ENCODE measurements at places on chromosomes 11 and 22.

- no peak for DNase-seq
Measured at GRCh38 chr11:30608534-30608933, 22.4 kb upstream of the MPPED2 start.

DNA sequence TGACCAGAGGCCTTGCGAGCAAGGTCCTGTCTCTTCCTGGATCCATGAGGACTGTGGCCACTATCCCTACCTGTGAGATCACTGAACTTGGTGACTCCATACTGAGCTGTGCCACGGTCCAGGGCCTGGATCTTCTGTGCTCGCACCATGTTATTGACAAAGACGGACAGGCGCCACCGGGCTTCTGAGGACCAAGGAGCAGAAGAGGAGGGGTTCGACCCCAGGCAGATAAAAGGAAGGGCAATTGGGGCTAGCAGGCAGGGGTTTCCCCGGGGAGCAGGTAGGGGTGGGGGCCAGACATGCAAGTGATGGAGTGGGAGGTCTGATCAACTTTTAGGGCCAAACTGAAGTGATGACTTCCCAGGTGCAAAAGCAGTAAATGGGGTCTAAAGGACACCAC lies 2.2 kb downstream of the CTSF start:
- DNase-seq: no peak

- no peak for DNase-seq
Measured at GRCh38 chr22:24051568-24051967, 40.5 kb downstream of the CABIN1 start.

DNA sequence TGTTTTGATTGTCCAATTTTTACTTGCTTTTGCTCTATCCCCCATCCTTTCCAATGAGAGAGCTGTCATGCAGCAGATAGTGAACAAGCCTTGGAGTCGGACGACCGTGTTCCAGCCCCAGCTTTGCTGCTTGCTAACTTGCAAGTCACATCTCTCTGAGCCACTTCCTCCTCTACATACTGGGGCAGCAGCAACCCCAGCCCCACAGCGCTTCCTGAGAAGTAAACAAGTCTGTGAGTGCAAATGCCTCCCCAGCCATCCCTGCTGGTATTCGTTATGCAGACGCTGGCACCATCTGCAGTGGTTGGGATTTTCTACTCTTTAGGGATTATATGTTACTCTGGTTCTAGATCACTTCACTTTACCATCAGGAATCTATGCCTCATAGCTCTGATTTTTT lies 35.0 kb downstream of the TPBGL start:
- DNase-seq: peak; percentile 73

- DNase-seq: peak; percentile 83
Measured at GRCh38 chr11:120334894-120335462, 1.2 kb upstream of the ARHGEF12 start.

DNA sequence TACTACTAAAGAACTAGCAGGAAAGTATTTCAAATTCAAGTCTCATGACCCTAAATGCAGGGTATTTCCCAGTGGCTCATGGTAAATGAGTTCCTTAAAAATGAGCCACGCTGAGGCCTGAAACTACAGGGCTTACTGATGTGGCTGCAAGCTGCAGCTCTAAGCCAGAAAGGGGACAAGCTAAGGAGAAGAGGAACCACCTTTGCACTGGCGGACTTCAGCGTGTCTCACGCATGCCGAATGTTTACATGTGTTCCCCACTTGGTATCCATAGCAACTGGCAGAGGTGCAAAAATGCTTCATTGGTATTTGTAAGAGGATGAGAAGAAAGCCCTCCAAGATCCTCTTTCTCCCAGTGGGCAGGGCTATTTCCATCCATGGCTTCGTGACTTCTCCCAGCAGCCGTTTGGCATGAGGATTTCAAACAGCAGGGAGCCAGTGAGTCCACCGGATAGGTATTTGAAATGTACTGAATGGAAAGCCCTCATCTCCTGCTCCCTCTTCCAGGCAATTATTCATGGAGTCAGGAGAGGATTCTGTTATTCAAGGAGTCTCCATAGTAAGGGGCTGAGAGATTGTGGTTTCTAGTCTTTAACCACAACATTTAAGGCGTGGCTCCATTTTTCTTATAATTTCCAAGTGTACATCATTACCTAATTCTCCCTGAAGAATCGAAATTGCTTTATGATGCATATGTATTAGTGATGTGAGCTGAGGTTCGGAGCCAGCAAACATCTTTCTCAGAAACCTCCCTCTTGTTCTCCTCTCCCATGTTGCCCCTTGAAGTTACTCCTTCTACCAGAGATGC lies 55.3 kb upstream of the CD44 start:
- DNase-seq: peak; percentile 98

- DNase-seq: peak; percentile 65
Measured at GRCh38 chr11:35852056-35852455, 91.8 kb upstream of the LDLRAD3 start.

DNA sequence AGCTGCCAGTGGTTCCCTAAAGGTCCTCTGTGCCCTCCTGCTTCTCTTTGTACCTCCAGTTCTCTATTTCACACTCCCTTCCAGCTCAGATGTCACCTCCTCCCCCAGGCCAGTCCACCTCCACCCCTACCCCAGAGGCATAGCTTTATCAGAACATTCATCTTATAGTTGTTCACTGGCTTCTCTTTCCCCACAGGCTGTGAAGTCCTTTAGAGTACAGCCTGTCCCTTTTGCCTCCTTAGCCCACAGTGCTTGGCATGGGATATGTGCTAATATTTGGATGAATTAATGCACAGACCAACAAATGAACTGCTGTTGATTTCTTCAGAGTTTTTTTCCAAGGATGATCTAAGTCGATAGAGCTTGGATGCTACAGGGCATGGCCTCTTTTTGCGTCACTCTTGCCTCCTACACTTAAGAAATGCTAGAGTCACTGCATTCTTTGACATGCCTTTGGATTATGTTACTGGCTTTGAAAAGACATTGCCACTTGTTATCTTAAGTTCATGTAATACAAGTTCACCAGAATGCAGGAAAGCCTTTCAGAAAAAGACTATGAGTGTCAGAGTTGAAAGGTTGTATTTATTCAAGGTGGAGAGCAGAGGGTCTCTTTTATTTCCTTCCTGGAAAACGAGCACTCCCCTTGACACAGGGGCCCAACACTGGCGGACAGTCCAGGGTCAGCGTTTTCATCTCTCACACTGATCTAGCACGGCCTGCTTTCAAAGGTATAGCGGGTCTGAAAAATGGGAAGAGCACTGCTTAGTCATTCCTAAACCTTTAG lies 75.7 kb downstream of the PISD start:
- DNase-seq: peak; percentile 56

GRCh38 chr11:66720223-66720898 lies 8.7 kb downstream of the SPTBN2 start:
- peak; percentile 86 for DNase-seq

DNA sequence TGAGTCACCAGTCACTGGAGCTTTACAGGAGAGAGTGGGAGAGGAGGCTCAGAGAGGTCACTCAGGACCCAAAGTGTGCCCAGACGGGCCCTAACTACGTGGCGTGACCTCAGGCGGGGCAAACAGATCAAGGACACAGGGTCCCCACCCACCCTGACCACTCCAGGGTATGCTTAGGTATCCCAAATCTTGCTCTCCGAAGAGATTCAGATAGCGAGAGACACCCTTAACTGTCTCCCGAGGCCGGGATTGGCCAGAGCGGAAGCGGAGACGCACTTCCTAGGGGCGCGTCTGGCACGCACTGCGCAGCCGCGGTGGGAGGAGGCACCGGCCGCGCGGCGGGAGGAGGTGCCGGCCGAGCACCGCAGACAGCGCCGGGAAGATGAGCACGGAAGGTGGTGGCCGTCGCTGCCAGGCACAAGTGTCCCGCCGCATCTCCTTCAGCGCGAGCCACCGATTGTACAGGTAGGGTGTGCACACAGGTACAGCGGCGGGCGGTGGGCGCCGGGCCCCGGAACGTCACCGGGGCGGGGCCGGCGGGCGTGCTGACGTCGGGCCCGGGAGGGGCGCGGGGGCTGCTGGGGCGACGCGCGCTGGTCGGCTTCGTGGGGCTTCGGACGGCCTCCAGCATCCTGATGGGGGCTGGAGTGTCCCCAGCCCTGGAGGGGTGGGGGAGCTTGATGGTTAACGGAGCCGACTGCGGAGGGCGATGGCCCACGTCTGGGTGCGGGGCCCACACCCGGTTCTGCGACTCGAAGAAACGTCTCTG lies at the start of gene PTS:
Gene PTS (plus strand): TSS at position 367 of the 769 bp plus-strand sequence. CDS start 16 bp downstream, at position 383.
- peak; percentile 96 for DNase-seq

GRCh38 chr11:9277176-9277575 lies 12.0 kb upstream of the DENND5A start:
- no peak for DNase-seq

GRCh38 chr22:38649841-38650522 lies 6.2 kb downstream of the FAM227A start:
- DNase-seq: no peak

DNA sequence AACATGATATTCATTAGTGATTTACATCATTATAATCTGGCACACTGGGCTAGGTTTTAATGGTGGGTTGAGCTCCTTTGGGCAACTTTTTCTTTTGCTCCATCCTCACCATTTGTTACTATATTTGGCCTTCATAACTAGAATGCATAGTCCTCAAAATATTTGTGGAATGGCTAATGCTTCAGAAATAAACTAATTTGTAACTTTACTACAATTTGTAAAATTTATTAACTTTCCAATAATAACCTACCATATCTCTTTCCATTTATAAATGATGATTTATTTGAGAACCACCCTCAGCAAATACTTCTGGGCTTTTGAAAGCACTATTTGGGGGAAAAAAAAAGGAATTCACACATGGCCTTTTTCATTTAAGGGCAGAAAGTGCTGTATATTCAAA lies 79.7 kb downstream of the LARGE2 start:
- no peak for DNase-seq

GRCh38 chr11:73156686-73157085 lies 14.6 kb upstream of the FCHSD2 start:
- no peak for DNase-seq

GRCh38 chr11:41497974-41498373 lies 38.5 kb upstream of the LRRC4C start:
- DNase-seq: no peak

GRCh38 chr11:111205632-111206385 lies 39.7 kb upstream of the POU2AF2 start:
- no peak for DNase-seq

GRCh38 chr11:121435551-121436511 lies 16.3 kb upstream of the SORL1 start:
- peak; percentile 79 for DNase-seq

- no peak for DNase-seq
Measured at GRCh38 chr11:134582770-134583095, 170.7 kb upstream of the B3GAT1 start.

DNA sequence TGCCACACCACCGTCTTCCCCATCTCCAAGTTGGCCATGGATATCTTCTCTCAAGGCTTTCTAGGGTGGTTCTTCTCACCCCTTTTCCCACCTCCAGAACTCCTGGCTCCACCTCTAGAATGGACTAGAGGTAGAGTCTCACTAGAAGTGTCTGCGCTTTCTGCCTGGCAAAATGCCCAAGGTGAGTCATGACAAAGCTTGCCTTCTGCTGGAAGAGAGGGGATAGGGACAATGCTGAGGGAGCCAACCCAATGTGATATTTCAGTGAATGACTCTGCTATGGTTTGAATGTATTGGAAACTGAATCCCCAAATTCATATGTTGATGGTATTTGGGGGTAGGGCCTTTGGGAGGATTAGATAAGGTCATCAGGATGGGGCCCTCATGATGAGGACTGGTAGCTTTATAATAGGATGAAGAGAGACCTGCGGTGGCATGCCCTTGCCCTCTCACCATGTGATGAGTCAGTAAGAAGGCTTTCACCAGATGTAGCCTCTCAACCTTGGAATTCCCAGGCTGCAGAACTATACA lies 4.1 kb upstream of the CD82 start:
- no peak for DNase-seq

DNA sequence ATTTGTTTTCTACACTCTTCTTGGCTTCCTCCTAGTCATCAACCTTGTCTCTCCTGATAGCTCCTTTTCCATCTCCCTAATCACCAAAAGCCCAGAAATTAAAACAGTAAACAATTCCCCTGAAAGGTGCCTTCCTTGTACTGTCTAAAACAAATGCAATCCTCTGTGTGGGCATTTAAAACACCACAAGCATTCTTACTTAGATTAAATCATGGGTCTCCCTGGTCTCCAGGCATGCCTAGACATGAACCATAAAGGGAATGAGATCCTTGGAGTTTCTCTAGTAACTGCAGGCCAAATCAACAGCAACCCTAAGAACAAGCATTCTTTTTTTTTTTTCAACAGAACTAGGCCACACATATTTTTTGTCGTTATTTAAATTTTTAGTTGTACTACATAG lies 1.9 kb downstream of the BTG4 start:
- no peak for DNase-seq

DNA sequence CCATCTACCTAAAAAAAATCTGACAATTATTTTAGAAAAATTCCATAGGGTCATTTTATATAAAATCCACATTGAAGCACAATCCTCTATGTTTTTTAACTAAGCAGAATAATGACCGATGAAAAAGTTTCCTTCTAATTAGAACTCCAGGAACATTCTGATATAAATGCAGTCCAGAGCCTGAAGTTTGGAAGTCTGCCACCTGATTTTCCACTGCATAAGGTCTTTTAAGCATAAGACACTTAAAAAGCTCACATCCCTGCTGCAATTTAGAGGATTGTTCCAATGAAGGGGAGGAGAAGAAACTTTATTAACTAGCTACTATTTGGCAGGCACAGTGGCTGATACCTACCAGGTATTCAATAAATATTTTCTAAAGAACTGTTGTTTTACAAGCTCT lies 570.3 kb upstream of the ANO5 start:
- DNase-seq: no peak

DNA sequence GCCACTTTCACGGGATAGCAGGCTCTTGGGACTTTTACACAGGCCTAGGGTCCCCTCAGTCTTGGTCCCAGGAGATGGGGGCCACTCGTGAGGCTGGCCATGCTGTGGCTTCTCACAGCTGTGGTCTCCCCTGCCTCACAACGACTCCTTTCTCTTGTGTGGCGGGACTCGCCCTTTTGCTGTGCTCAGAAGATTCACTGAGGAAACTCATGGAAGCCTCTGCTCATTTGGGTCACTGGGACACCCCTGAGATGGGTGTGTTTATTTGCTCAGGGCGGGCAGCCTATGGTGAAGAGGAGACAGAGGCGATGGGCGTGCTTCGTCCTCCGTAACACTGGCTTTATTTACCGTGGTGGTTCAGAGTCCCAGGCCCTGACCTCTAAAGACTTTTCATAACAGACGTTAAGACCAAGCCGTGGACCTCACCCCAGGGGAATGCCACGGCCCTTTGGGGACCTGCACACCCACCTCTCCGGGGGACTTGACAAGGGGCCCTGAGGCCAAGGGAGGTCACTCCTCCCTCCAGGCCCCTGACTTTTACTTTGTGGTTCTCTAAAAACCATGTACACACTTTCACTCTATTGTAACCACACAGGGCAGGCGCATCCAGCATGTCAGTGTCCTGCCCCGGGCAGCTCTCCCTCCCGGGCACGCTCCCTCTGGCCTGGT lies 15.5 kb downstream of the TEF start:
- no peak for DNase-seq

DNA sequence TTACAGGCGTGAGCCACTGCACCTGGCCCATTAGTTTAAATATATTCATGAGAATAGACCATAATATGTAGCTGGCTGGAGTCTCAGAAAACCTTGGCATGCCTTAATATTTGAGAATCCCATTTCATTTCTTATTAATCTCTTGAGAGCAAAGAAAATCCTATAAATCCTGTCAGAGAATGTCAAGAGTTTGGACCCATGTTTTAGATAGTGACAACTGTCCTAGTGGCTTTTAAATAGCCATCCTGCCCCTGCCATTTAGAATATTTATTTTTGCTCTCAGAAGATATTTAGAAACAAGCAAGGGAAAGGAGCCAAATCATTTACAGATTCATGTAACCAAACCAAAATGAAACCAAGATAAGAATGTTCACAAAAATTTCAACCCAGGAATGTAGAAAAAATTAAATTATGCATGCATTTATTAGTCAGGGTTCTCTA lies 107.2 kb downstream of the SWAP70 start:
- no peak for DNase-seq

- DNase-seq: no peak
Measured at GRCh38 chr22:23793326-23793725, 6.6 kb downstream of the SMARCB1 start.

All from suppressor macrophage (primary cell).